ENCODE measurements at places on chromosomes 6 and 20.

DNA sequence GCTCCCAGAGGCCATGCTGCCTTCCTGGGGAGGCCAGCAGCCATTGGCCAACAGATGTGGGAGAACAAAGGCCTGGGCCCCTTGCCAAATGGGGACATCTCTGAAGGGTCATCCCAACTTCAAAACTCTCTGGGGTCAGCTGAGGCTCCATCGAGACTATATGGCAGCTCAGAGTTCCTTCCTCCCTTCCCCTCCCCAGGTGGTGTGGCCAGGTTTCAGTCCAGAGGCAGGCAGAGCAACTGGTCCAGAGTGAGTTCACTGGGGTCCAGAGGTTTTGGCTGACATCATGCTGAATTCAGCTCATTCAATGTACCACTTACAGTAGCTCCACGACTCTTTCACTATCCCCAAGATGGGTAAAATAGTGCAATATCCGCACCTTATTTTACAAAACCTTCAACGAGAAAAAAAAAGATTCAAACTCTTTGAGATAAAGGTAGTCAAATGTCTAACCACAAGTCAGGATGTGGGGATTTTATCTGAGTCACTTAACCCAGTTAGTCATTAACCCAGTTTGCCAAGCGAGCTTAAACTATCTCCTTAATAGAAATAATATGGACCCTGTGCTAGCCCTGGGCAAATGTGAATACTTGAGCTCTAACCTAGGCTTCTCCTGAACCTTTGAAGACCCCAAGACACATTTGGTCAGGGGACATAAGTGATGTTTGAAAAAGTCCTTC, 108.4 kb upstream of the PLEKHG1 start:
- peak; percentile 24 for DNase-seq

- no peak for DNase-seq
Measured at GRCh38 chr6:37871616-37872372, 52.3 kb downstream of the ZFAND3 start.

- no peak for DNase-seq
Measured at GRCh38 chr6:168676552-168677322, 235.8 kb downstream of the SMOC2 start.

- no peak for DNase-seq
Measured at GRCh38 chr6:22921828-22922227, 352.5 kb downstream of the HDGFL1 start.

GRCh38 chr6:12545619-12546409, 170.8 kb upstream of the PHACTR1 start:
- DNase-seq = no peak

DNA sequence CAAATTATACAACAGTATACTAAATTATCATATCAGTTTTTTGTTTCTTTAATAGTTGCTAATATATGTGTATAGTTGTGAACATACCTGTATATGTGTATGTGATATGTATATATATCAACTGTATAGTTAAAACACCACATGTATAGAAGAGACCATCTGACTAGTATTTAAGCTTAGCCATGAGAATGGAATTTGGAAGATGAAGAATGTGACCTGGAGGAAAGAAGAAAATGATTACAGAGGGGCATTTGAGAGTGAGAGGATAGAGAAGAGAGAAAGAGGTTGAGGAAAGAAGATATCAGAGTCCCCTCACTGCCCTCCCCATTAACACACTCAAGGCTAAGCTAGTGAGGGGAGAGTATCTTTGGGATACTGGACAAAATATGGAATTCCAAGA, 335.9 kb downstream of the BCKDHB start:
- DNase-seq = no peak

- DNase-seq = peak; percentile 91
Measured at GRCh38 chr6:18211338-18211737, 53.0 kb downstream of the DEK start.

DNA sequence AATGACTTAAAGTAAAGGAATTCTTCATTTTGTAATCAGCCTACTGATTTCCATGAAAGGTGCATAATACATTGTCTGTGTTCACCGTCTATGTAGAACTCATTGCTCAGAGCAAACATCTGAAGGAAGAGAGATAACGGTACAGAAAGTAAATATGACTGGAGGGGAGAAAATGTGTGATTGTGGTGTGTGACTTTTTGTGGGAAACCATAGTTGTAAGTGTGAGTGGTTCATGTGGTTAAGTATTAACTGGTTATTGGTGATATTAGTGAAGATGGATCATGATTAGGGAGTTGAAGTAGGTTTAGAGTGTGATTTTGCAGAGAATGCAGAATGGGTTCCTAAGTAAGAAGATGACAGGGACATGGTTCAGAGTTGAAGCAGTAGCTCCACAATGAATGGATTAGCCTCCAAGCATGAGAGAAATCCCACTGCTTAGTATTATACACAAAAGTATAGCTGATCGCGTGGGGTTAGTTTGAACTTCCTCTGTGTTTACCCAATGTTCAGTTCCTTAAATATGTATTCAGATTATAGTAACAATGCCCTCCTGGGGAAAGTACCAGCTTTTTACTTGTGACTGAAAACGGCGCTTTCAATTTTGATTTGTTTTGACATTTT, 368.9 kb downstream of the UTRN start:
- DNase-seq = peak; percentile 45

DNA sequence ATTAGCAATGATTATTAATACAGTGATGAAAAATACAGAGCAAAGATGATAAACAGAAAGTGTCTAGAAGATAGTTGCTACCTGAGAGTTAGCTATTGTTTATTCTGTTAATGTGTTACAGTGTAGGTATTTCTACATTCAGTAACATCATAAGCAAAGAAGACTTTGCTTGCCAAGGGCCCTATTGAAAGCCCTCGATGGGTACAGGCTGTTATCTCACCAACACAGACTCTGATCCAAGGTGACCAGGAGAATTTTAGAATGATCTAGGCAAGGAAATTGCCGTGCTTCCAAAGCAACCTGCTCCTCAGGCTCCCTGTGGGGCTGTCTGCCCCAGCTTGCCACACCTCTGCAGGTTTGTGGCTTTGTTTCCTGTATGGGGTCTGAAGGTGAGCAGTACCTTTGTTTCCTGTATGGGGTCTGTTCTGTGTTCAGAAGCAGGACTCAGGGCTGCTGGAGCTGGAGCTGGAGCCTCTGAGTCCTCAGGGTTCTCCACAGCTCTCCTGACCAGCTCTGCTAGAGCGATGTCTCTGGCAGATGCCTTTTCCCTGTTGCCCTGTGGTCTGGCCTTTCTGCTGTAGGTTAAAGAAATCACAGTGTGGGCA, 32.5 kb downstream of the PHACTR3 start:
- DNase-seq = no peak

DNA sequence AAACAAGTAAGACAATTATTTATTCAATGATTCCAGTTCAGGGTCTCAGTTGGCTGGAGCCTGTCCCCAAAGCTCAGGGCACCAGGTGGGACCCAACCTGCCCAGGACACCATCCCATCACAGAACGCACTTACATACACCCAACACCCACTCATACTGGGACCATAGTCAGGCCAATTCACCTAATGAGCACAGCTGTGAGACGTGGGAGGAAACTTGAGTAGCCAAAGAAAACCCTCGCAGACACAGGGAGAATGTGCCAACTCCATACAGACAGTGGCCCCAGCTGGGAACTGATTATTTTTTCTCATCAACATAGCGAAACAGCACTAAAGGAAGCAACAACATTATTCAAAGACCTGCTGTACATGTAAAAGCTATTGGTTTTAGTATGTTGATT, 58.6 kb upstream of the DOK5 start:
- no peak for DNase-seq

GRCh38 chr6:142551274-142551811, 249.5 kb downstream of the ADGRG6 start:
- DNase-seq = no peak

DNA sequence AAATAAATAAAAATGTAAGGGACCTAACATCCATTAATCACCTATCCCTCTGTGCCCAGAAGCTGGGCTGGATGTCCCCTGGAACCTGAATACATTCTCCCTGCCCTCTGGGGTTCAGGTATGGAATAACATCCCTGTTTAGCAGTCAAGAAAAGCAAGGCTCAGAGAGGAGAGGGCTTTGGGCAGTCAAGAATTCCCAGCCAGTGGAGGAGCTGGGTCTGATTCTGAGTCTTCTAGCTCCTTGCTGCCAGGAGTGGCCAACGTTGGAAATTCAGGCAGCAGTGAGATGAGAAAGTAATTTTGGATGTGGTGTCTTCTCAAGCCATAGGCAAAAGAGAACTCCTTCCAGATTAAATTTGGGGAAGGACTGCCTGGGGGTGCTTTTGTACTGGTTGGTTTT, 42.6 kb upstream of the ZNFX1 start:
- no peak for DNase-seq

DNA sequence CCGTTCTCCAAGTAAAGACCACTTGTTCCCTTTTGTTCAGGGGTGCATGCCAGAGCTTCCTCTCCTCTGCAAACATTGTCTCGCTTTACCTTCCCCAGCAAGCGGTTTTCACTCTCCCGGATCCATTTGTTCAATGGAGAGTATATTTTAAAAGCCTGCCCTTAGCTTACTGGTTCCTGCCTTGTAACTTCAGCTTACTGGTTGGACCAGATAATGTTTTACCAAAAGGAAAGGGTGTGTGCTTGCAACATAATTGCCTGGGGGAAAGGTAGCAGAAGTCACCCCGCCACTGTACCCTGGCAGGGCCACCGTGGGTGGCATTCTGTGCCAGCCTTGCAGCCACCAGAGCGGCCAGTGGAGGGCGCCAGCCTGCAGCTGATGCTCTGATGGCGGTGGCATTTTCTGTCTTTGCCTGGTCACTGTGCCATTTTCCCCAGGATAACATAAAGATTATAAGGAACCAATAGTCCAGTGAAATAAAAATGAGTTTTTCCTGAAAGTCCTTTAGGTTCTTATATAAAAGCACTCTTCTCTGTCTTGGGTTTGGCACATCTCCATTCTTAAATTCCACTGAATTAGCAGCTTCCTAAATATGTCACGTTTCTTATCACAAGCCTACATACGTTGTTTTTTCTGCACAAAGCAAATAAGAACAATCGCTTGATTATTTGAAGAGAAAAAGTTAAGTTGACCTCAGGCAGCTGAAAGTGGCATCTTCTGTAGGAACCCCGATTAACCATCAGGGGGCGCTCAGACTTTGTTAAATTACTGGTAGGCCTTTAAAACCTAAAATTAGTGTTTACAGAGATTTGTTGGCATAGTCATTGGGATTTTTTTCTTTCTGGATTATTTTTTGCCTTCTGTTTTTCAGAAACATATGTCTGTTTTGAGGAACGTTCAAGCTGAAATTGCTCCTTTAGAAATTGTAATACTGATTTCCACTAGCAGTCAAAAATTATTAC, 67.4 kb upstream of the XRN2 start:
- DNase-seq = no peak

GRCh38 chr6:4185846-4186245, 50.5 kb upstream of the ECI2 start:
- DNase-seq = no peak

DNA sequence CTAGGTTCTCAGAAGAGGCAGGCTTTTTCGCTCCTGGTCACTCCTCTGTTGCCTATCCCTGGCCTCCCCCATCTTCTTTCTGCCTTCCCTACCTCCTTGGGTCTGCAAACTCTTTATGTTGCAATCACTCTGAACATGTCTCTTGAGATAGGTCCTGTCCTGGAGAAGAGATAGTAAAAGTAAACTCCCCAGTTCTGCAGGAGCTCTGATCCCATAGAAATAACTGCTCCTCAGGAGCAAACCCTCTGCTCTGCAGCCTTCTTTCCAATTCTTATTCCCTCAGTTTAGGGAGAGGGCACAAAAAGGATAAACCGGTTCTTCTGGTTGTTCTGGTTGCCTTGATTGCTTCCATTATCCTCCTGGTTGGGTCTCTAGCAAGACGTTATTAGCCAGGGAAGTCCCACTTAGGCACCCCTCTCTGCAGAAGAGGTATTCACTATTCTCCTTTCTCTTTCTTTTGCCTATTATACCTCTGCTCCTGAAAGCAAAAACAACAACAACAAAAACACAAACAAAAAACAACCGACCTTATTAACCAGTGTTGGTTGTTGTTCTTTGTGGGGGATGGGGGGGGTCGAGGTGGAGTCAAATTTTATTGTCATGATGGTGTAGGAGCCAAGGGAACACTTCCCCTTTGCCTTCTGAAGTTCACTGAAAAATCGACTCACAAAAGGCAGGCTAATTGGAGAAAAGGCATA, 973 bp downstream of the TRIM38 start:
- DNase-seq = no peak

DNA sequence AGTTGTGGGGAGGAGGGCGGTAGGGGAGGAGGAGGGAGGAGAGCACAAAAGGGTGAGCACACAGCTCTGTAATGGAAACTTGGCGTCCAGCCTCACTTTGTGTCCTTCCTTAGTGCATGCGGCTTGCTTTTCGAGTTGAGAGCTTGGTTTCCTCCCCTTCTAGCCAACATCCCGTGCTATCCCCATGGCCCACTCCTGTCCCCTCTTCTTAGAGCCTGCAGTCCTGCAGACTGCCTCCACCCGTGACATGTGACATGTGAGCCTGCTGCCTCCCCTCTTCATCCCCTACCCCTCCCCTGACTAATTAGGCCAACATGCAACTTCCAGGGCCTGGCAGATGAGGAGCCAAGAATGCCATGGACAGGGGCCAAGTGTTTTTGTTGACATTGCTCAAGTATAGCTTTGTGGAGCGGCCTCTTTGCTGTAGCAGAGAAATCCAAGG, 63.2 kb downstream of the SLC24A3 start:
- no peak for DNase-seq

- peak; percentile 99 for DNase-seq
Measured at GRCh38 chr20:45910670-45911485, 1.1 kb downstream of the PLTP start.

DNA sequence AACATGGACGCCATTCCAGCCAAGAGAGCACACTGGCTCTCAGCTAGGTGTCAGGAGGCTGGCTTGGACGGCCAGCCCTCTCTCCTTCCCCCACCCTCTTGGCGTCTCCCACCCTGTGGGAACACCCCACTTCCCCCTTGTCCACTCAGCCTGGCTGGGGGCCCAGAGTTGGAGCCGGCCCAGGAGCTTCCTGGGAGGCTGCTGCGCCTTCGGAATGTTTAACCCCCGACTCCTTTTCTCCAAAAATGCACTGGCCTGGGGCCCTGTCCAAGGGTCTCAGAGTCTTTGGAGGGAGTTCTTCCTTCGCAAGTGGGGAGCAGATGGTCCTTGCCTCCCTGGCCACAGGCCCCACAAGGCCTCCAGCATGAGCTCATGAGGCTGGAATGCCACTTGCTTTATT, 4.1 kb downstream of the ADAM33 start:
- DNase-seq = no peak

- no peak for DNase-seq
Measured at GRCh38 chr6:55569638-55570037, 9.4 kb downstream of the HMGCLL1 start.
